CD4-positive, alpha-beta memory T cell (primary cell): ENCODE measurements at places on chromosomes 11 and 22. TPM values are rescaled to one million over a fixed set of nuclear protein-coding genes. Genes with fewer than 3 reads are reported as not detected.
A peak's percentile ranks its signal among the peaks of the same experiment; 100 is the strongest.

ANO1 gene
- total RNA-seq, result not detected

CCDC86 gene
- total RNA-seq, result 7.5 TPM

OR5D14 gene
- not detected for total RNA-seq

GPHA2 gene
- not detected for total RNA-seq

PHF21B gene
- not detected for total RNA-seq

CELSR1 gene
- total RNA-seq, result 0.94 TPM

DNA sequence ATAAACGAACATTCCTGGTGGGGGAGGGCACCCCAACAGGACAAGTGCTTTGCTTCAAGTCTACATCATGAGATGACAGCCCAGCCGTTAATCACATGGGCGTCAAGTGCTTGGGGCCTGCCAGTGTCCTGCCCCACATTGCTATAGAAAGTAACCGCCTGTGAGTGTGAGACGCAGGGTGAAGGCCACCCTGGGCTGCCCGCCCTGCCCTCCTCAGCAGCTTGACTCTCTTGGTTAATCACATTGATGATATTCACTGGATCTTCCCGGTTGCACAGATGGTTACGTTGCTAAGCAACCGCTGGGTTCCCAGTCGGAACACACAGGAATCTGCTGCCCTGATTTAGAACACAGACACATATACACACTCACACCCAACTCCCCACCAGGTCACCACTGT, 79.3 kb downstream of the CTTN start:
- no peaks in the 10 kb centered on the region for H3K4me1 ChIP-seq
- no peak for DNase-seq
- no peak overlapping the region for H3K27ac ChIP-seq

GRCh38 chr22:31394326-31394725, 5.1 kb upstream of the DRG1 start:
- no peaks in the 10 kb centered on the region for H3K27me3 ChIP-seq
- H3K36me3 ChIP-seq, result no peaks in the 10 kb centered on the region
- H3K27ac ChIP-seq, result no peak overlapping the region

DNA sequence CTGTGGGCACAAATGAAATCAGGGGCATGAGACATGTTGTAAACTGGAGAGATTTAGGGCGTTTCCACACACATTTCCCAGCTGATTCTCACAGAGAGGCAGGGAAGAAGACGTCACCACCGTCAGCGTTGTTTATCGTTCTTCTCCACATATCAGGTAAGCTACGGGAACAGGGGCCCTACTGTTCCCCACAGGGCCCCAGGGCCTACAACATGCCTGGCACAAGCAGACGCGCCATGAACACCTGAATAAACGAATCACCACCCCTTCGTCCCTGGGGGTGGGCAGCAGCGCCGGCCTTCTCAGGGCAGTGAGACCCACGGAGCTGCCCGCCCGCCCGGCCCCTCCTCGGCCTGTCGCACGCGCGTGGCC, 342 bp downstream of the EFCAB6 start:
- H3K4me1 ChIP-seq, result peaks cover 18% of the 10 kb centered on the region
- H3K27ac ChIP-seq, result peak overlapping the region; percentile 63
- no peaks in the 10 kb centered on the region for H3K36me3 ChIP-seq
- H3K27me3 ChIP-seq, result no peaks in the 10 kb centered on the region

GRCh38 chr11:77403211-77403610, 70.7 kb downstream of the PAK1 start:
- H3K36me3 ChIP-seq, result no peaks in the 10 kb centered on the region
- H3K27me3 ChIP-seq, result no peaks in the 10 kb centered on the region
- no peak overlapping the region for H3K27ac ChIP-seq

DNA sequence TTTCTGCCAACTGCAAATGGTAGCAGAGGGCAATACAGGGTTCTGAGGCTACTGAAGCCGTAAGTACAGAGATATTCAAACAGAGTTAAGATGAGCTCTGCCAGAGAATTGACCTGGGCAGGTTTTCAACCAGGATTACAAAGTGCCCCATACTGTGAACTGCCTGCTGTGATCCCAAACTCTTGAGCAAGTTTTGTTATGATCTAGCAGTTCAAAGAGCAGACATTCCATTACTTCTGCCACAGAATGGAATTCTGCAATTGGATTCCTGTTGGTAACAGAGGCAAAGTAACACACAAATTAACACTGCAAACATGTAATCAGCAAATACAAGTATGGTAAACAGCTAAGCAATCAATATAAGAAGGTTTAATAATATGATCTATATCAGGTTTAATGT, 31.2 kb downstream of the ALG9 start:
- peaks cover 31% of the 10 kb centered on the region for H3K36me3 ChIP-seq
- DNase-seq, result no peak
- H3K4me3 ChIP-seq, result no peak overlapping the region
- H3K27me3 ChIP-seq, result no peaks in the 10 kb centered on the region

DNA sequence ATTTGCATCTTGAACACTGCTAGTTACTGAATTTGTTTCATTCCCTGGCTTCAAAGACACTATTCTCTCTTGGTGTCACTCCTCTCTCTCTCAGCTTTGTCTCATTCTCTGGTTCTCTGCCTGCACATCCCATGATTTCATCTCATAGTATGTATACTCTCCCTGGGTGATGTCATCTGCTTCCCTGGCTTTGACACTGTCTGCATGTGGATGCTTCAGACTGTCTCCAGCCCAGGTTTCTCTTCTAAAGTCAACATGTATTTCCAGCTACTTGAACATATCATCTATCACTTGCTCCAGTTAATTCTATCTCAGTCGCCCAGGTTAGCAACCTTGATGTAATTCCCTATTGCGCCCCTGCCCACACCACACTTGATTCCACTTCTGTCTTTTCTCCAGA, 9.3 kb upstream of the ACAT1 start:
- no peak overlapping the region for H3K27ac ChIP-seq
- no peaks in the 10 kb centered on the region for H3K4me1 ChIP-seq
- DNase-seq, result no peak
- H3K36me3 ChIP-seq, result no peaks in the 10 kb centered on the region
- no peaks in the 10 kb centered on the region for H3K27me3 ChIP-seq
- H3K4me3 ChIP-seq, result no peak overlapping the region

GRCh38 chr11:58654908-58655296, 32.4 kb downstream of the CNTF start:
- no peaks in the 10 kb centered on the region for H3K36me3 ChIP-seq
- no peak for DNase-seq
- no peak overlapping the region for H3K4me3 ChIP-seq

DNA sequence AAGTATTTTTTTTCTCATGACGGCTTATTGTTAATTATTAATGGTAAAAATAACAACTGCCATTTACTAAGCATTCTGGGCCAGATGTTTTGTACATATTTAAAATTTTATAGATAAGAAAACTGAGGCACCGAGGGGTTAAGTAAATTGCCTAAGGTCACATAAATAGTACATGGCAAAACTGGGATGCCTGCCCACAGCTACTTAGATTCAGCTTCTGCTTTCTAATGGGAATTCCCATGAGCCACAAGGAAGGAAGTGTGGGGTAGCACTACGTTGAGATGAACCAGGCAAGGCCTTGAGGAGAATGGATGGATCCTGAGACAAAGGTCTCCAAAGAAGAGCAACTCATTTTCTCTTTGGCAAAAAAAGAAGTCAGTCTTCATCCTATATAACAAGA, 11.9 kb upstream of the PHF21A start:
- no peaks in the 10 kb centered on the region for H3K4me1 ChIP-seq
- H3K36me3 ChIP-seq, result no peaks in the 10 kb centered on the region
- no peak overlapping the region for H3K27ac ChIP-seq
- H3K27me3 ChIP-seq, result no peaks in the 10 kb centered on the region
- no peak overlapping the region for H3K4me3 ChIP-seq
- DNase-seq, result no peak

DNA sequence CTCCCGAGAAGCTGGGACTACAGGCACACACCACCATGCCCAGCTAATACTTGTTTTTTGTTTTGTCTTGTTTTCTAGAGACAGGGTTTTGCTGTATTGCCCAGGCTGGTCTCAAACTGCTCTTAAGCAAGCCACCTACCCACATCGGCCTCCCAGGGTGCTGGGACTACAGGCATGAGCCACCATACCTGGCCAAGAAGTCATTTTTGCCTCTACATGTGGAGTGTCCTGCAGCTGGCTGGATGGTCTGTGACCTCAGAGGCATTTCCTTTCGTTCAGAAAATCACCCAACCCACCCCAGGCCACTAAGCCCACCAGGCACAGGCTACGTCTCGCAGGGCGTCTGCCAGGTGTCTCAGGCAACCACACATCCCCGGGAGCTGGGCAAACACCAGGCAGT, 12.8 kb downstream of the SHANK2 start:
- H3K27ac ChIP-seq, result no peak overlapping the region
- H3K4me1 ChIP-seq, result no peaks in the 10 kb centered on the region
- H3K27me3 ChIP-seq, result no peaks in the 10 kb centered on the region
- H3K36me3 ChIP-seq, result no peaks in the 10 kb centered on the region
- no peak for DNase-seq

DNA sequence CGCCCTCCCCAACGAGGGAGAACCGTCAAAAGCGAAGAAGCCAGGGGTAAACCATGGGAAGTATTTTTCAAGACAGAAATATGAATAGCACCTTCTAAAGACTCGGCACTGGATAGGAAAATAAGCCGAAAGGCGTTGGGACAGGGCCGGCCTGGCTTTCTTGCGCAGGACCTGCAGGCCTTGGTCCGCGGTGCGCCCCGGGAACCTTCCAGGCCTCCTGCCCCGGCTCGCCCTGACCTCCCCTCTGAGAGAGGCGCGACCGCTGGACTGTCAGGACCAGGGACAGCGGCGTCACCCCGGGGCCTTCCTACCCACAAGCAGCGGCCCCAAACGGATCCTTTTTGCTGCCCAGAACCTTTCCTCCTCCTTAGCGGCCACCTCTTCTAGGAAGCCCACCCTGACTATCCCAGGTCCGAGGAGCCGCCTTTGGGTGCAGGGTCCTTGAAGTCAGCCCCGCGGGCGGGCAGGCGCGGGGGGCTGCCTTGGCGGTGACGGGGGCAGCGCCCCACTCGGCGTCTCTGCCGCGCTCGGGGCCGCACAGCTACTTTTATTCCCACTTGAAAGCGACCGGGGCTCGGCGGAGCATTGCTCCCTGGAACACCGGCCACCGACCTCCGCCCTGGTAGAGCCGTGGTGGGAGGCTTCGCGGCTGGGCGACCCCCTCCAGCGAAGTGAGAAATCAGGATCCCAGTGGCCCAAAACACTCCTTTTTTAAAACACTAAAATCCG, 650 bp upstream of the MAPK11 start:
- peak overlapping the region; percentile 64 for H3K4me3 ChIP-seq
- H3K36me3 ChIP-seq, result no peaks in the 10 kb centered on the region
- peak; percentile 72 for DNase-seq
- H3K27me3 ChIP-seq, result no peaks in the 10 kb centered on the region
